ENCODE measurements at places on chromosomes 4 and X. TPM values are rescaled to one million over a fixed set of nuclear protein-coding genes. Genes with fewer than 3 reads are reported as not detected.

DNA sequence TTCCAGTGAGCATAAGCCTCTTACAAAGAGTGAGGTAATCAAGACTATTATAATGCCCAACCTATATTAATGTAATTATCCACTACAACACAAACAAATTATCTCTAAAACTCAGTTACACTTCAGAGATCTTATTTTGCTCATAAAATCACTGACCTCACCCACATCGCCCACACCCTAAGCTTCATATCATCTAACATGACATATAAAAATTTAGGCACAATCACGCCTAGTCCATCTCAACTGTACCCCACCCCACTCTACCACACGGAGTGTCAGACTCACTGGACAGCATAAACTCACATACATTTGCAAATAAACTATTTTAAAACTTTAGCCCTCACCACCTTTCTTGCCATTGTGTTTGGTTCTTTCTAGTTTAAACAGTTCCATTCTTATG, 252.4 kb downstream of the PCDH7 start:
- no peak for DNase-seq

DNA sequence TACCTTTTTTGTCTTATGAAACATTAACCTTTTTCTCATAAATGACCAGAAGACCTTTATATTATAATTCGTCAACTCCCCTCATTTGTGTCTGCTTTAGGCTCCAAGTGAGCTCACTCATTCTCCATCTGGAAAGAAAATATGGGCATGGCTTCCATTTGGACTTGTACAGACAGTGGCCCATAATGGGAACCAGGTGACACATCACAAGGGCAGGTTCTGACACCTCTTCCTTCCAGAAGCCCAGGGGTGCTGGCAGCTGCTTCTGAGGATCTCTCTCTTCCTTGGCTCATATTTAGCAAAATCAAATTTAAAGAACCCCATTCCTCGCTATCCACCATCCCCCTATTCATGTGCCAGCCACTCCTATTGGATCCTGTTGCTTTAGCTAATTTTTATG, 69.6 kb downstream of the CD38 start:
- DNase-seq = no peak

- peak; percentile 44 for DNase-seq
These were observed 901 bp downstream of the JADE1 start for GRCh38 chr4:128810331-128810870.

DNA sequence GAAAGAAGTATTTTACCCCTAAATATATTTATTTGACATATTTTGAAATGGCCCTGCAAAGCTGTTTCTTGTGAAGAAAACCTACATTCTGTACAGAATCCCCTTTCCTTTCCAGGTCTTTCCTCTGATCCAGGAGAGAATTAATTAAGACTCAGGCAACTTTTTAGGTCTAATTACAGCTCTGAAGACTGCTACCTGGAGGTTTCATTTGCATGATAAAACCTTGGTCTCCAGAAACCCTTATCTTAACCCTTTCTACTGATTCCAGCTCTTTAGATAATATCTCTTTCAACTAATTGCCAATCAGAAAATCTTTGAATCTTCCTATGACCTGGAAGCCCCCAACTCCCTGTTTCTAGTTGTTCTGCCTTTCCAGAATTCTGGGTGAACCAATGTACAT, 224.0 kb downstream of the FAM47A start:
- DNase-seq = no peak

GRCh38 chr4:172836661-172837060, 331.9 kb upstream of the GALNT7 start:
- DNase-seq = no peak

DNA sequence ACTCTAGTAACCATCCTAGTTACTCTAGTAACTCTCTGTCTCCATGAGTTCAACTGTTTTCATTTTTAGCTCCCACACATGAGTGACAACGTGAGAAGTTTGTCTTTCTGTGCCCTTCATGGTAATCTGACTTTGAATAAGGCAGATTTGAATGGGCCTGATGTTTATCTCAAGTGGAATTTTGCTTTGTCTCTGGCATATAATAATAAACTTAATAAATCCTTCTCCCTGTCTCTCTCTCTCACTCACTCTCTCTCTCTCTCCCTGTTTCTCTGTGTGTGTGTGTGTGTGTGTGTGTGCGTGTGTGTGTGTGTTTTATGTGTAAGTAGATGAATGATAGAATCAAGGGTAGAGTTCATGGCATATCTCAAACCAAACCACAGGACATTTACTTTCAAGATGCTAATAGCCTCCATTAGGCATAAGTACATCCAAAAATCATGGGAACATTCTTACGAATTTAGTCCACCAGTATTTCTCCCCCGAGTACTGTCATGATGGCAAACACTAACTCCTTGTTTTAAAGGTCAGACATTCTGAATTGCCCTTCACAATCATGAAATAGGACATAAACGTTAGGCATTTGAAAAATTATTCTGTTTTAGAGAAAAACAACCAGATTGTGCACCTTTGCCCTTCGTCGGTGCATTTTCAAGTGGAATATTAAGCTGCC, 193.1 kb downstream of the SPATA18 start:
- DNase-seq = no peak

- DNase-seq = no peak
These were observed 133.6 kb upstream of the MAMLD1 start for GRCh38 chrX:150229481-150229880.

DNA sequence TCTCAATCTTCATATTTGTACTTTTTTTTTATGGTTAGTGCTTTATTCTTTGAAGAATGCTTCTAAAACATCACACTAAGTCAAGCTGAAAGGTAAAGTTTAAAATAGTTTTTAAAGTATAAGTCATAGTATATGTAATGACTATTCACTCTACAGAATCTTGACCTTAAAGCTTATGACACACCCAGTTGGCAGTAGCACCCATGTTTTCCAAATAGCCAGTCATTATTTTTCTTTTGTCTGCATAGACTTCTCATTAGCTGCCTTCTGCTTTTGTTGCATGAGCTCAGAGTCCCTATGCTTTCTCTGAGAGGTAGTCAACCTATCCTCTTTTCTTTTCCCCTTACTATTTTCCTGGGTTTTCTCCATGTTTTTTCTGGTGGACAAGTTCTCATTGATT, 231.5 kb downstream of the PCDH18 start:
- no peak for DNase-seq

DNA sequence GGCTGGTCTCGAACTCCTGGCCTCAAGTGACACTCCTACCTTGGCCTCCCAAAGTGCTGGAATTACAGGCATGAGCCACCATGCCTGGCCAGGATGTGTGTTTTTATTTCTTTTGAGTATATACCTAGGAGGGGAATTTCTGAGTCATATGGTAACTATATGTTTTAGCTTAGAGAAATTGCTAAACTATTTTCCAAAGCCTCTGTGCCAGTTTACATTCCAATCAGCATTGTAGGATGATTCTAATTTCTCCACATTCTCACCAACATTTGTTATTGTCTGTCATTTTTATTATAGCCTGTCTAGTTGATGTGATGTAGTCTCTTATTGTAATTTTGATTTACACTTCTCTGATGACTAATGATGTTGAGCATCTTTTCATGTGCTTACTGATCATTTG, 1576.0 kb downstream of the RPA4 start:
- no peak for DNase-seq

GRCh38 chr4:99414401-99414800, 20.7 kb downstream of the ADH7 start:
- no peak for DNase-seq

DNA sequence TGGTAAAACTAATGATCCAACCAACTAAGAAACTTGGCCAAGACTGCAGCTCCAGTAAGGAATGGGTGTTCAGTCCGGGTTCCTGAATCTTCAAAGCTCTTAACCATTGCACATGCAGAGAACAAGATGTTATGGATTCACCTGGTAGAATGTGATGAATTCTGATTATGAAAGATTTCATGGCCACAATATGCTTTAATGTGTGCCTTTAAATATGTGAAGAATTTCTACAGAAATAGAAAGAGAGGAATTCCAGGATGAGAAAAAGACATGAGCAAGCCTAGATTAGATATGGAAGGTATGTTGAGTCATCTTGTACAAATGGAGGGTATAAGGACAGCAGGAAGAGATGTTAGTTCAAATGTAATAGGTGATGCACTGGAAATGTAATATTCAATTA, 472.2 kb upstream of the TENM3 start:
- no peak for DNase-seq

GRCh38 chr4:40299811-40300292, 35.3 kb upstream of the CHRNA9 start:
- DNase-seq = no peak

DNA sequence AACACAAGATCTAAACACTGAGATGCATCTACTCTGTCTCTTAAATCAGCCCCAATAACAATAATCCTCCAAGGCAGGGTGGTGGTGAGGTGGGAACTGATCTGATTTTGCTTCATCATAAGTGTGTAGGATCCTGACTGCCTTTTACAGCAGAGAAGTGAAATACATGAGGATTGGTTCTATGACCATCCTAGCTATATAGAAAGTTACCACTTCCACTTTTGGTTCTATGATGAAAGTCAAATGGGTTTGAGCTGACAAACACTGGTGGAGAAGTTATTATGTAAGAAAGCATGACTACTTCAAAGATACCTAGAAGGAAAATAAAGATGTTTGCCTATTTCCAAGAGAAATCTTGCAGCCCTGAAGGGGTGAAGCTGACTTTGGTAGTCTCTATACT, 181.6 kb downstream of the NKX6-1 start:
- DNase-seq = no peak

DNA sequence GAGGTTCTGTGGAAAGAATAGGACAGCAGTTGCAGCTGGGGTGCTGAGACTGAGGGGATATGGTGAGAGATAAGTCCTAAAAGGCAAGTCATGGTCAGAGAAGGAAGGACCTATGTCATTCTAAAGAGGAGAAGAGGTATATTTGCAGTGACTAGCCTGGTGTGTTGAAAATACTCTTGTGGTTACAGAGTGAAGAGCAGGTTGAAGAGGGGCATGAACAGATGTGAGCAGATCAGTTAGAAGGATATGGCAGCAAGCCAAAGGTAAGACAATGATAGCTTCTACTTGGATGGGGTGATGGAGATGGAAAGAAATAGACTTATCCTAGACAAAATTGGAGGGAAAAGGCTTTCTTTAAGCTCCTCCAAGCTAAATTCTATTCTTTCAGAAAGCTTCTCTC, 469.8 kb upstream of the CPEB2 start:
- no peak for DNase-seq

- no peak for DNase-seq
These were observed 1.8 kb downstream of the SPCS3 start for GRCh38 chr4:176321589-176321988.

GRCh38 chr4:155659176-155659575, 7.5 kb upstream of the GUCY1A1 start:
- DNase-seq = no peak

GRCh38 chr4:141610365-141610764, 26.0 kb upstream of the IL15 start:
- DNase-seq = no peak

GRCh38 chrX:74453178-74453577, 31.9 kb downstream of the SLC16A2 start:
- DNase-seq = no peak

CT45A1 gene
- total RNA-seq = not detected

GNPDA2 gene
- 15.8 TPM for total RNA-seq

ATP8A1 gene
- 23.9 TPM for total RNA-seq

AADAT gene
- not detected for total RNA-seq

CXXC4 gene
- not detected for total RNA-seq

CXCL5 gene
- not detected for total RNA-seq
